ENCODE measurements at places on chromosomes 5 and 9.
A peak's percentile ranks its signal among the peaks of the same experiment; 100 is the strongest.

GRCh38 chr5:7068899-7069298 lies 327.0 kb upstream of the ADCY2 start:
- H3K27ac ChIP-seq = no peak overlapping the region
- H3K27me3 ChIP-seq = no peaks in the 10 kb centered on the region
- no peak overlapping the region for H3K4me3 ChIP-seq
- no peaks in the 10 kb centered on the region for H3K36me3 ChIP-seq
- no peak for DNase-seq

DNA sequence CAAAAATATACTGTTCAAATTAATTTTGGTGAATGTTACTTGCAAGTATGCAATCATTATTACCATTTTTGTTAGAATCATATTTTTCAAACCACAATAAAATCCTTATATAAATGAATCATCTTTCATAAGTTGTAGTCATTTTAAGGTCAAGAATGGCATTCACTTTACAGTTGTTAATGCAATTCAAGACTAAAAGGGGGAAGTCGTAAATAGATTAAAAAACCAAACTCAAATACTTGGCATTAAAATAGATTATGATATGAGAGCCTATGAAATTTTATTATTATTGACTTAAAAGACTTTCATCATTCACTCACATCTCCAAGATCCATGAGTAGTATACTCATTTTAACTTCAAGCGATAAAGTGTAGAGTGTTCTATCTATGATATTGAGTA lies 11.6 kb downstream of the CDH9 start:
- no peak for DNase-seq
- no peaks in the 10 kb centered on the region for H3K4me1 ChIP-seq
- no peaks in the 10 kb centered on the region for H3K36me3 ChIP-seq
- no peaks in the 10 kb centered on the region for H3K27me3 ChIP-seq

DNA sequence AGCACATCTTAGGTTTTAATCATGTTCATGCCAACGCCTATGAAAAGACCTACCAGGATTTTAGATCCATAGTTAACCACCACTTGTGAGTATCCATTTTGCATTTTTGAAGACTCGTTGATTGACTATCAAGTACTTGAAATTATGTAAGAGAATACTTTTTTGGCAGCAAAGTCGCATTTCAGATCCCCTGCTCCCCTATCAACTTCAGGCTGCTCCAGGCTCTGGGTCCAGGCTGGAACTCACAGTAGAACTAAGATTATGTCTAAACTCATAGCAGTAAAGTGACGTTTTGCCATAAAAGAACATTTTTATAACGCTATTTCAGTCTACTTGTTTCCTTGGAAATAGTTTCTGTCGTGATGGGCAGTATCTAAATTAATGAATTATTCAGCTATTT lies 267.7 kb downstream of the FANCC start:
- no peaks in the 10 kb centered on the region for H3K27me3 ChIP-seq
- peak overlapping the region; percentile 54 for H3K27ac ChIP-seq
- peaks cover 25% of the 10 kb centered on the region for H3K36me3 ChIP-seq
- no peak for DNase-seq

DNA sequence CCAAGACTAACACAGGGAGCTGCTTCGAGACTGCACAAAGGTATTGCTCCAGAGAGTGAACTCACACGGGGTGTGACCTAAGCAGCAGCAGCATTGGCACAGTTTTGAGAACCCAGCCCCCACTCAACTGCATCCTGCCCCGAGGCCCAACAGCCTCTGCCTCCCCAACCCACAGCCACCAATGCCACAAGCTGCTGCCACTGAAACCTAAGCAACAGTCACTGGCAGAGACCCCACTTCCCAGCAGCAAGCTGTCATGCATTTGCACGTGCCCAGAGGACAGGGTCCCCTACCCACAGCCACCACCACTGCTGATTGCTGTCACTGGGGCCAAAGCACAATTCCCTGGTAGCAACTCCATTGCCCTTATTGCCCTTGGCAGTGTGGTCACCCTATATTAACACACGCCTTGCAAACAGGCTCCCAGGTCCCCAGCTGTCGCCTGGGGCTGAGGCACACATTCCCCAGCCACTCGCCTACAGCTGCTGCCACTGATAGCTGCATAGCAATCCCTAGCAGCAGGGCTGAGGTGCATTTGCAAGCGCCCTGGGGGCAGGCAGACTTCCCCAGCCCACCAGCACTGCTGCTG lies 141.0 kb downstream of the AGTPBP1 start:
- no peak overlapping the region for H3K4me3 ChIP-seq
- no peak overlapping the region for H3K27ac ChIP-seq
- H3K36me3 ChIP-seq = no peaks in the 10 kb centered on the region
- no peaks in the 10 kb centered on the region for H3K4me1 ChIP-seq
- H3K27me3 ChIP-seq = no peaks in the 10 kb centered on the region

GRCh38 chr5:142568283-142568995 lies 117.5 kb downstream of the FGF1 start:
- no peak overlapping the region for H3K4me3 ChIP-seq
- H3K4me1 ChIP-seq = peaks cover 9% of the 10 kb centered on the region

DNA sequence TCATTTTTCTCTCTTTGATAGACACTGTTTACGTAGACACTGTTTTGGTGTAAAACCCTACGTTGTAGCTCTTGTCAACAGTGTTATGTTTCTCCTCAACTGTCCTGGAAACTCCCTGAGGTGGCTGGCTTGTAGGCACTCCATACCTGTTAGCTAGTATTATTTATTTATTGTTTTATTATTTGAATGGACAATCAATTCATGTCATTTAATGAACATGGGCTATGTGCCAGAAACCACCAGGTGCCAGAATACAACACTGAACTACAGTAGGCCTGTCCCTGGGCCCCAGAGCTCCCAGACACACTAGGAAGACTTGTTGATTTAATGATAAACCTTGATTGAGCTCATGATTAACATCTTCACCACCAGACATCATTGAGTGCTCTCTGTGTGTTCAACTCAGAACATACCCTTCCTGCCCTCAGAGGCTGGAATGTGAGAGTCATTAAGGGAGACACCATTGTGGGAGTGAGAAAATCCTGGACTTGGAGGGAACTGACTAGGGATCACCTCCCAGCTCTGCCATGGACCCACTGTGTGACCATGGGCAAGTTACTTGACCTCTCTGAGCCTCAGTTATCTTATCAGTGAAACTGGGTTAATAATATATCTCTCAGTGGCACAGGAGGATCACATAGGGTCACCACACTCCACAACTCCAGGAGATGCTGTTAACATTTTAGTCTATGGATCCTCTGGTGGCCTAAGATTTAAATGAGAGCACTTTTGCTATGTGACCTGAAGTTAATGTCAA lies 19.2 kb downstream of the IRF1 start:
- no peaks in the 10 kb centered on the region for H3K27me3 ChIP-seq
- H3K36me3 ChIP-seq = no peaks in the 10 kb centered on the region
- H3K27ac ChIP-seq = no peak overlapping the region
- DNase-seq = peak; percentile 26
- H3K4me3 ChIP-seq = no peak overlapping the region

DNA sequence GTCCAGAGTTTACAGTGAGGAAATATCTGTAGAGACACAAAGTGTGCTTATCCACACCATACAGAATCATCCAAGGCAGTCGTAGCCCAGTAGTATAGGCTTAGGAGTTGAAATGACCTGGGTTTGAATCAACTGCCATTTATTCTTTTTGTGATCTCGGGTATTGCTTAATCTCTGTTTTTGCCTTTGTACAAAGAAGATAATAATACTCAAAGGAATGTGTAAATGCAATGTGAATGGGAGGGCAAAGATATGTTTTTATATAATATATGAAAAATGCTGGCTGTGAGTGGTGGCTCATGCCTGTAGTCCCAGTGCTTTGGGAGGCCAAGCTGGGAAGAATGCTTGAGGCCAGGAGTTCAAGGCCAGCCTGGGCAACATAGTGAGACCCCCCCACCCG lies 141.1 kb downstream of the SPATA31D1 start:
- H3K36me3 ChIP-seq = no peaks in the 10 kb centered on the region
- H3K4me1 ChIP-seq = no peaks in the 10 kb centered on the region
- no peak for DNase-seq
- no peak overlapping the region for H3K4me3 ChIP-seq
- no peak overlapping the region for H3K27ac ChIP-seq

- no peak overlapping the region for H3K27ac ChIP-seq
- no peaks in the 10 kb centered on the region for H3K4me1 ChIP-seq
- no peak overlapping the region for H3K4me3 ChIP-seq
- H3K27me3 ChIP-seq = no peaks in the 10 kb centered on the region
- no peaks in the 10 kb centered on the region for H3K36me3 ChIP-seq
- no peak for DNase-seq
Observed at GRCh38 chr9:101366038-101366756, 18.6 kb downstream of the BAAT start.

- no peak overlapping the region for H3K27ac ChIP-seq
- DNase-seq = peak; percentile 71
- H3K4me3 ChIP-seq = no peak overlapping the region
- no peaks in the 10 kb centered on the region for H3K27me3 ChIP-seq
- H3K36me3 ChIP-seq = no peaks in the 10 kb centered on the region
- no peaks in the 10 kb centered on the region for H3K4me1 ChIP-seq
Observed at GRCh38 chr5:179137643-179138567, 77.7 kb downstream of the ZNF354C start.

DNA sequence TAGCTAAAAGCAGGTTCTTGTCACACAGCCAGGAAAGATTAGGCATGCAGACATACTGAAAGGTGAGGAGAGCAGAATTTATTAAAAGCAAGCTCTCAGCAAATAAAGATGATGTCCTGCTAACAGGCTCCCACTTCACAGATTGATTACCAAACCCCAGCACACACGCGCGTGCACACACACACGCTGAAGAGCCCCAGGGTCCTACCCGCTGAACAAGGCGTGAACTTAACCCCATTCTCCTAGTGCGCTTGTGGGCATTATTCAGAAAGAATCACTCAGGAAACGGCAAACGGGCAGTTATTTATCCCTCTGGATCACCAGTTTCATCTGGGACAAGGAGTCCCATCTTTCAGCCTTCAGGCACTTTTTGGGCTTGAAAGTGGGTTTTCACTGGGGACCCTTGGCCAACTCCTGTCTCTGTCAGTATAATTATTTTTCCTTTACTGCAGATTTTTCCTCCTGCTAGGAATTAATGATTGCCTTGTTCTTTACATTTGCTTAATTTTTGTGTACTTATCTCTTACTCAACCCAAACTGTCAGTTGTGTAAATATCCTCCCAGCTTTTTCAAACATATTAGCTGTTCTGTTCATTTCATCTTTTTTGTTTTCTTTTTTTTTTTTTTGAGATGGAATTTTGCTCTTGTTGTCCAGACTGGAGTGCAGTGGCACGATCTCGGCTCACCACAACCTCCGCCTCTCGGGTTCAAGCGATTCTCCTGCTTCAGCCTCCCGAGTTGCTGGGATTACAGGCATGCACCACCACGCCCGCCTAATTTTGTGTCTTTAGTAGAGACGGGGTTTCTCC lies 92.6 kb downstream of the RIC1 start:
- DNase-seq = no peak
- H3K27me3 ChIP-seq = no peaks in the 10 kb centered on the region
- H3K4me3 ChIP-seq = no peak overlapping the region

Measured in RWPE2 (cell line).